ENCODE measurements at places on chromosomes 6 and 20.

DNA sequence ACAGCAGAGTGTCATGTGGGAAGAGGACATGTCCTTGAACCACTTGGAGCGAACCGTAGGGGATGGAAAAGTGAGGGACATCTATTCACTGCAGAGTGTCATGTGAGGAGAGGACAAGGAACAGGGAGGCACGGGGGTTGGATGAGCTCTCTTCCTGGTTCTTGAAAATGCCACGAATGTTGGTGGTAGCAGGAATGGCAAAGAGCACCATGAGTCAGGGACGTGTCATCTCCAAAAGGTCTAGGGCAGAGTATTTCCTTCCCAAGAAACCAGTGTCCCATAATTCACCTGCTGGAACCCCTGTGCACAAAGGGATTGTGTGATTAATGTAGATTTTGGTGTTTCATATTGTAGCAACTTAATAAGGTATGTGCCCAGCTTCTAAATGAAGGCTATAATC lies 136.8 kb downstream of the BFSP1 start:
- no peak for DNase-seq

GRCh38 chr20:57998981-57999464 lies 229.4 kb downstream of the ANKRD60 start:
- no peak for DNase-seq

DNA sequence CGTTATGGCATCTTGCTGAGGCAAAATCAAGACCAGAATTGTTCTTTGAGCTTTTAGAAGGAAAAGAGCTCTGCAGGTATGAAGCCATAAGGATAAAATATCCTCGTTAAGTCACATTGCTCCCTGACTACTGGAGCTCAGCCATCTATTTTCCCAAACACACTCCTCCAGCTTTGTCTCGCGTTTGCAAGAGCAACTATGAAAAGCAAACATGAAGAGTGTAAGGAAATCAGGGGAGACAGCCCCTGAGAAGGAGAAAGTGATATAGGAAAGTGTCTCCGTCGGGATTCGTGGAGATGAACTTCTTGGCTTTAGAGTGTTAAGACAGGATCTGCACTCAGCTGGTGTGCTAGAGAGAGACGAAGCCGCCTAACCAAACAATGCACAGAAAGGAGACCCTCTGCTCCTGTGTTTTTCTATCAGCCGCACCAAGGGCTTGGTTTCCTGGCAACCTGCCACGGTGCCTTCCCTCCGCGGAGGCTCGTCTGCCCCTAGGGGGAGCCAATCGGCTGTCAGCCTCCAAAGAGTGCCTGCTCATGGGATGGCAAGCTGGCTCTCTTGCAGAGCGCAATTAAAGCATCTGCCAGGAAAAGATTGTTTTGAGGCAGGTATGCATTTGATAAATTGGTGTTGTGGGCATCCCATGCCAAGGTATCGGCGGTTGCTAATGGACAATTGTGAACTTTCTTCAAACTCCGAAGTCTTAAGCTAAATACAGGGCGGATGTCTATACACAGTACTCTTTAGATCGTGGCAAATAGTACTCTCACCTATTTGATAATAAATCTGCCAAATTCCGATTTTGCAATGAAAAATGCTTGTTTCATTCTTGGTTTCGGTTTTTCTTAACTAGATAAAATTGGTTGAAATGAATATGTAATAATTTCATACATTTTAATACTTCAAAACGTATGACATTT lies 603.2 kb downstream of the RNF144B start:
- DNase-seq = peak; percentile 86

DNA sequence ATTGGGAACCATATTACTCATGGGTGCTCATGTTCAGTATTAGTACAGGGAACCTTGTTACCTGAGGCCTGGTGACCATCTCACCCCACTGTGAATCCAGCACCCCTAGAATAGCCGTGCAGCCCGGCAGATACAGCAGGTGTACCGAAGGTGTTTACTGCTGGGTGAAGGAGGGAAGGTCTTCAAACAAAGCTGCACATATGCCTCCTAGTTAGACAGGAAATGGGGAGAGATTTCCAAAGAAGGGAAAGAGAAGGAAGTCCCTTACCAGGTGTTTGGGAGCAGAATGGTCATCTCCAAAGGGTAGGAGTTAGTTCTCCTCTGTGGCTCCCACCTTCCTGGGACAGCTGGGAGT lies 2.4 kb upstream of the CST1 start:
- no peak for DNase-seq

- no peak for DNase-seq
Measured at GRCh38 chr20:36817496-36817895, 43.9 kb upstream of the DSN1 start.
